ENCODE measurements at places on chromosomes 16 and 17.

DNA sequence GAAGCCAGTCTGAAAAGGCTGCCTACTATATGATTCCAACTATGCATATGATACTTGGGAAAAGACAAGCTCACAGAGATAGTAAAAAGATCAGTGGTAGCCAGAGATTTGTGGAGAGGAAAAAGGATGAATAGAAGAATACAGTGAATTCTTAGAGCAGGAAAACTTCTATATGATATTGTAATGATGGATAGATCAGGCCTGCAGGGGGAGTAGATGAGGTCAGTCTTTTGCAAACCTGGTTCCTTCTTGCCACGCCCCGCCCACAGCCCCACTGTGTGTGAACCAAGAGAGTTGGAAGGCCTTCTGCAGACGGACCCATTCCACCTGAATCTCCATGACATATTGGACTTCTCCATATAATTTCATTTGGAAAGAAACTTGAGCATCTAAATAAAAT lies 761 bp upstream of the CCL8 start:
- DNase-seq = no peak

DNA sequence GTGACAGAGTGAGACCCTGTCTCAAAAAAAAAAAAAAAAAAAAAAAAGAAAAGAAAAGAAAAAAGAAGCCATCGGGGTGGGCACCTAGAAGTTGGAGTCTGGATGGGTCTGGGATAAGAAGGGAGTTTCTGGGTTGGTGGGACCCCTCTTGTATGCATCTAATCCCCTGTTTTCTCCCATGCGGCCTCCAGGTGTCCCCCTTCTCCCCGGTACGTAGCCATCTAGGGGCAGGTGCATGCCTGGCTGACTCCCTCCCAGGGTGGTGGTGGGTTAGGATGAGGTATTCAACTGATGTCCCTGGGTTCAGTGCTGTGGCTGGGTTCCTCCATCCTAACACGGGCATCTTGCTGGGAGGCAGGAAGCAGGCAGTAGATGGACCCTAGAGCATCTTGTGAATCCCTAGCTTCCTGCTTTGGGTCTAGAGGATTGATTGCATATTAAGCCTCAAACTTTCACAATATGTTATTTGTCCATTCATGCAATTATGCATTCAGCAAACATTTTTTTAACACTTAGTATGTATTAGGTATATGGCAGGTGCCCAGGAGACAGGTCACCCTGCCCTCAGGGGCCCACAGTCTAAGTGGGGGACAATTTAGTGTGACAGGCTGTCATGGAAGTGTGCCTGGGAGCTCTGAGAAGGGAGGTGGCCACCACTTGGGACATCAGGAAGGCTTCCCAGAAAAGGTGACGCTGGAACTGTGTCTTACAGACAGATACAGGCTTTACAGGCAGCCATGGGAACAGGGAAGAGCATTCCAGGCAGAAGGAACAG lies 13.1 kb downstream of the FMNL1 start:
- DNase-seq = no peak

GRCh38 chr16:14548933-14549788 lies 80.9 kb downstream of the PARN start:
- DNase-seq = no peak

DNA sequence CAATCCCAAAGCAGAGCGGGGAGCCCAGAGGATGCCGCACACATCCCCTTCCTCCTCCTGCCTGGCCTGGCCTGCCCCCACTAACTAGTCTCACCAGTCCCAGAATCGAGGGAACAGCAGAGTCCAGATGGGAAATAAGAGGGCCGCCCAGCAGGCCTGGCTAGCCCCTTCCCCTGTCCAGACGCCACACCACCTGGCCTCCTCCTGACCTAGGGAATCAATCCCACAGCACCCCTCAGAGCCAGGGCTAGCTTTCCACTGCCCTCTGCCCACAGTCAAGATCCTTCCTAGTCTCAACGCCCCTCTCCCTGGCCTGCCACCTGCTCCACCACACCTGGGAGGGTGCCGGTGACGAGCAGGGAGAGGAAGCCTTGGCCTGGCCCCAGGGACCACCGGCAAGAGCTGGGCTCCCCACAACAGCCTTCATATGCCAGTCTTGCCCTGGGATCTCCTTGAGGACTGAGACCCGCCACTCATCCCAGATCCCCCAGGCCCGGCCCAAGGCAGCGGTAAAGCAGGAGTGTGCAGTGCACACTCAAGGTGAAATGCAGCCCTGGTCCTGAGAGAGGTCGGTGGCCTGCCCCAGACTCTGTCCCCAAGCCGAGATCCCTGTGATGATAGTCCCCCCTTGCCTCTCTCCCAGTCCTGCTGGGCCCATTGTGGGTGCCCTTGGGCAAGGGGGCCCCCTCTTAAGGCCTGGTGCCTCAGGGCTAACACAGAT lies 27.9 kb downstream of the KATNB1 start:
- DNase-seq = no peak

DNA sequence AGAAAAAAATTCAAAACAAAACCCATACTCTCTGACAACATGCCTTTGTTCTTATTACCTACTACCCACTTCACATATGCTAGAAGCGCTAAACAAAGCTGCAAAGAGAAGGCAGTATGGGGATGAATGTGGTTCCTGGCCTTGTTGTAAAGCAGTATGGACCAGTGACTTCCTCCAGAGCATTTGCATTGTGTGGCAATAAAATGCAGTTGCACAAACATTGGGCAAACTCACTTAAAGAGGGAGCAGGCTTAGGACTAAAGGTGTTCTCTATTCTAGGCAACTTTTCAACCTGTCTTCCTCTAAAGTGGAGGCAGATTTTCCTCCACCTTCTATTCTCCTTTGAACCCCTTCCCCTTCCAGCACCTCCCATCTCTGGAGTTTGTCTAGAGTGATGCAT lies 17.1 kb downstream of the TMIGD1 start:
- DNase-seq = no peak

DNA sequence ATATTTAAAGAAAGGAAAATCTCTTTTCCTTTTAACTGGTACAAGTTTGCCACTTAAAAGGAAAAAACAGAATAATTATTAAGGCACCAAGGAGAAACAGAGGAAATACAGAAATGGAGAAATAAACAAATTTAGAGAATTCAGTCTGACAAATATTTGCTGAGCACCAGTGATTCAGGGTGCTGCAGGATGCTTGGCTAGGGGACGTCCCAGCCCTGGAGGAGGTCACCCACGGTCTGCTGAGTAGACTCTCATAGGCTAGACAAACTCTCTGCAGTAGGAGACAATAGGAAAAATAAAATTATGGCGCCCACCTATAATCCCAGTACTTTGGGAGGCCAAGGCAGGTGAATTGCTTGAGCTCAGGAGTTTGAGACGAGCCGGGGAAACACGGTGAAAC lies 15.9 kb downstream of the C1QTNF1 start:
- no peak for DNase-seq

DNA sequence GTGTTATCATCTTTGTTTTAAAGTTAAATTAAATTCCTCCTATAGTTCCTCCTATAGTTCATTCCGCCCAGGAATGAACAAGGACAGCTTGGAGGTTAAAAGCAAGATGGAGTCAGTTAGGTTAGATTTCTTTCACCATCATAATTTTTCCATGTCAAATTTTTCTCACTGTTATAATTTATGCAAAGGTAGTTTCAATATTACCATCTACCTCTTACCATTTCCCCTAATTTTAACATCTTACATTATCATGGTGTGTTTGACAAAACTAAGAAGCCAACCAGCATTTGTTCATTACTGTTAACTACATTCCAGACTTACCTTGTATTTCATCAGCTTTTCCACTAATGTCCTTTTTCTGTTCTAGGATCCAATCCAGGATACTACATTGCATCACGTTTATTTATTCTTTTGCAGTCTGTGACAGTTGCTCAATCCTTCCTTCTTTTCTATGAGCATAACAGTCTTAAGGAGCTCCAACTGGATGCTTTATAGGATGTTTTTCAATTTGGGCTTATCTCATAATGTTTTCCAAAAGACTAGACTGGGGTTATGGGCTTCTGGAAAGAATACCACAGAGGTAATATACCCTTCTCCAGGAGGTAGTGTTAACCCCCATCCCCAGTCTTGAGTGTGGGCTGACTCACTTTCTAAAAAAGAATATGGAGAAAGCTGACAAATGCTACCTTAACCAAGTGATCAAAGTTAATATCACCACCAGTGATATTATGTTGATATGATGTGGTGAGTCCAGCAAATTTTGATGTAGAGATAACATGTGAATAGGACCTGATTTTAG lies 158.5 kb downstream of the PPM1E start:
- DNase-seq = no peak

DNA sequence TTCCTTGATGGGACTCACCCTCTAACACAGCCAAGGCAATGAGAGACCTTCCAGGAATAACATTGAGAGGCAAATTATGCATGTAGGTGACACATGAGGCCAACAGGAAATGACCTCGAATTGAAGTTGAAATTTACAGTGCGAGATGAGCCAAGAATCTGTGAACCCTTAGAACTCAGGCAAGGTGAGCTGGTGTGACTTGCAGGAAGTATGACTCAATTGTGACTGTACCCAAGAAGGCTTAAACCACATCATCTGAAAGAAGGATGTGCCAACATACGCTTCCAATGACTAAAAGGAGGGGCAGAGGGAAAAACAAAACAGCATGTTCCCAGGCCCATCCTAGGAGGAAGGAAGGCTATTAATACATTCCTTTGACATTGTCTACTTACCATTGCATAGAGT lies 44.8 kb downstream of the PITPNC1 start:
- DNase-seq = no peak

DNA sequence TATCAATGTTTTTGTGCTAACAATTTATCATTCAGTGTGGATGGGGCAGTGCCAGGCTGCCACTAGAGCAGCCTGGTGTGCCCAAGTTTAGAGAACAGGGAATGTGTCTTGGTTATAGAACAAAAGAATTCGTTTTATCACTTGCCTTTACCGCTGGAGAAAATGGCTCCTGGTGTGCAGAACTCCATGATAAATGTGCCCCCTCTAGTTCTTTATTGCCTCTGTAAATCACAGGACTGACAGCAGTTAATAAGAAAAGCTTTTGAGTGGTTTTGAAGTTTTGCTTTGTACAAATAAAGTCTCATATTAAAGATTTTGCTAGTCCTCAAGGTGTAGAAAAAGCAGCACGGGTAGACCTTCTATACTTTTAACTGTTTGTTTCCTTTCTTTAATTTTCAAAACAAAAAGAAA lies 28.2 kb upstream of the PSMD7 start:
- peak; percentile 12 for DNase-seq

- peak; percentile 86 for DNase-seq
These were observed 216.0 kb downstream of the SEC14L1 start for GRCh38 chr17:77356690-77357201.

DNA sequence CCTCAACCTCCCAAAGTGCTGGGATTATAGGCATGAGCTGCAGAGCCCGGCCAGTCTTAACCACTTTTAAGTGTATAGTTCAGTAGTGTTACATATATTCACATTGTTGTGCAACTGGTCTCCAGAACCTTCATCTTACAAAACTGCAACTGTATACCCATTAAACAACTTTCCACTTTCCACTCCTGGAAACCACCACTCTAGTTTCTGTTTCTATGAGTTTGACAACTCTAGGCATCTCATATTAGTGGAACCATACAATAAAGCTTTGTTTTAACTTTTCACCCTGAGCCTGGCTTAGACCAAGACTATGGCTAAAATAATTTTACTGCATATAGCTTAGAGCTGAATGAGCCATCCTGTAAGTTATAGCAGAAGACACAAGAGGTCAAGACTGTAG lies 108.0 kb upstream of the GOT2 start:
- DNase-seq = no peak

Measured in vagina (tissue), 2 donors.